ENCODE measurements at places on chromosomes 11 and 22.

DNA sequence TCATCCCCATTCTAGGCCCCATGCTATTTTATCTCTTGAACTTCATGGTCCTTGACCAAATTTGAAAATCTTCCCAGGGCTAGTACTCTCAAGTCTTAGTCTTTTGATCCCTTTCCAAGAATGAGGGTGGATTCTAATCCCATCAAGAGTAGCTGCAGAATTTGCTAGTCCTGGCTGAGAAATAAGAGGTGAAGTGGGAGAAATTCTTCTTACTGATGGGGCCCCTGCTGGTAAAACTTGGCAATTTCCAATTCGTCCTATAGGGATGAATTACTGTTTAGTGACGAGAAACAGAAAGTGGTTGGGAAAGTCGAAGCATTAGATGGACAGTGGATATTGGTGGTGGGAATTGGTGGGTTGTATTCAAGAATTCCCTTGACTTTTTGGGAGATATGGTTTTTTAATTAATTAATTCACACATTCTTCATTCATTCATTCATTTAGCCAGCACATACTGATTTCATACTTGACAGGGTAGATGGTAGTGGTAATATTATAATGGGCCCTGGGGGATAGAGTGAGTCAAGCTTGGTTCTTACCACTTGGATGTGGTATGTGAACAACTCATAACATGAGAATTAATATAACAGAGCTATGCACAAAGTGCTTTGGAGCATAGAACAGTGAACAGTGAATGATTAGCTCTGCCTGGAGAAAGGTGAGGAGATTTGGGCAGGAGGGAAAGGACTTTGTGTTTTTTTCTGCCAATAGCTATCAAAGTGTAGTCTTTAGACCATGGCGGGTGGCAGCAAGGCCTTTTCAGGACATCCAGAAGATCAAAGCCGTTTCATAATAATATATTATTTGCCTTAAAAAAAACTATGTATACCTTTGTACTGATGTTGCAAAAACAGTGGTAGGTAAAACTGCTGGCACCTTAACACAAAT is 103.8 kb downstream of the STIM1 start:
- peak; percentile 65 for DNase-seq

DNA sequence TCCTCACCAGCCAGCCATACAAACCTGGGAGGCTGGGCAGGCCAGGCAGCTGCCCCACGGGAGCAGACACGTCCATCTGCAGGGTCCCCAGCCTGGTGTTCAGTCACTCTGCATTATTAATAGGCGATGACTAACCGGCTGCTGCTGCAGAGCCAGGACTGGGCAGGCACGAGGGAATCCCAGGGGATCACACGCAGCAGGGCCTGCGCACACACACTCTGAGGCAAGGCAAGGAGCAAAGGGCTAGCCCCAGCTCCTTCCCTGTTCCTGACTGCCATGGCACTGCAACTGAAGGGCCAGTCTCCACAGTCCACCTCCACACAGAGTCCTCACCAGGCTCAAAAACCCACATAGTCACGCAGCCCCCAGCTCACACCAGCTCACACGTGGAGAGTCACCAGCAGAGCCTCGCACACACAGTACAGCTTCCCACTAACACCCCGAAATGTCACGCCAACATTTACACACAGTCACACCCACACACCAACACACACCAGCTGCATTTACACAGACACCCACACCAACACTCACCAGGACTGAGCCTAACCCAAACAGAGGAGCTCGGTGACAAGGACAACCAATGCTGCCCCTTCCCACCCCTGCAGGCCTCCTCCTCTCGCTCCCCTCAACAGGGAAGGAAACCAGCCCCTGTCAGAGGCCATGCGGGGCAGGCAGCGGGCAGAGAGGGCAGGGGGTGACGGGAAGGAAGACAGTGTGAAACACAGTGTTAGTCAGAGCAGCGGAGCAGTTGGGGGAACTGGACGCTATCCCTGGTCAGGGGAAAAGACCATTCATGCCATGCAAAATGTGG is 47.3 kb downstream of the NRXN2 start:
- peak; percentile 21 for DNase-seq

DNA sequence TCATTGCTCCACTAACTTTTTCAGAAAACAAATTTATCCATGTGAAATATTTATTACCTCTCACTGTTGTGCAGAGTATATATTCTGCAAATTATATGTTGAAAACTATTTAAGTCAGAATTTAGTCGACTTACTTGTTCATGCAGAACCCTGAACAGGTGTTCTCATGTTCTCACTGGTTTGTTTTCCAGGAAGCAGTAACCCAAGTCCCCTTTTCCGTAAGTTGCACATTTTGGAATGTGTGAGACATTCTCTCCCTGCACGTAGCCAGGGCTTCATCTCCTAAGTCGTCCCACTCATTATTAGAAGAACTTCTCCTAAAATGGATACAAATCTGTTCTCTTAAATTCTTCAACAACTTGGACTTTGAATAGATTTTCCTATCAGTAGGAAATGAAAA is 524.9 kb downstream of the CNTN5 start:
- DNase-seq: no peak

DNA sequence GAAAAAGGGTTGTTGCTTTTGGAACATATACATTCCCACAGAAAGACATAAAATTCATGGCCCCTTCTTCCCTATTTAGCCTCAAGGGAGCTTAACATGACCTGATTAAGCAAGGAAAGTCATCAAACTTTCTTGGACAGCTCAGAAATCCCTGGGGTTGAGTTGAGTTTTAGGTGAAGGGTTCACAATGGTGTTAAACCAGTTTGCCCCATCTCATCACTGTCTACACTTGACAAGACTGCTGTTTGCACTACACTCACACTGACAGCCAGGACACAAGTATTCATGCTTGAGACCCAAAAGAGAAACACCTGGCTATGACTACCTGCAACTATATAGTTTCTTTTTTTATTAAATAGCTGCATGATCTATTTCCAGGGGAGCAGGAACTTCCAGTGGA is 209.8 kb upstream of the TMEM45B start:
- no peak for DNase-seq

GRCh38 chr11:36361472-36361871 is 65.4 kb downstream of the PRR5L start:
- no peak for DNase-seq

- DNase-seq: no peak
Observed at GRCh38 chr22:22934543-22935055, 47.0 kb downstream of the IGLL5 start.

- peak; percentile 88 for DNase-seq
Observed at GRCh38 chr11:79236541-79236971, 204.3 kb downstream of the TENM4 start.

- peak; percentile 63 for DNase-seq
Observed at GRCh38 chr11:34512840-34513681, 533 bp downstream of the ELF5 start.

DNA sequence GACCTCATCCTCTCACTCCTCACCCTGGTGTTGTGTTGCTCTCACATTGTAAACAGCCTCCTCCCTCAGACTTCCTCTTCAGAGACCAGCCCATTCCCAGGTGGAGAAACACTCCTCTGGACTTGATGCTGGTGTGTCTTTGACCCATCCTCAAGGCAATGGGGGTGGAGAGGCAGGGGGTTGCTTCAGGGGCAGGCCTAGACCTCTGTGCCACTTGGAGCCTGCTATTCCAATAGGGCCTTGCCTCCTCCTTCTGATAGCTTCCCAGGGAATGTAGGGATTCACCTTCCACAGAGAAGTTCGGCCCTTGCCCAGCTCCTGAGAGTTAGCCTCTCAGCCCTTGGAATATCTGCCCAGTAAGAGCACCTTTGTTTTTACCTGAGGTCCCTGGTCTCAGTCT is 606.6 kb upstream of the CADM1 start:
- DNase-seq: no peak

DNA sequence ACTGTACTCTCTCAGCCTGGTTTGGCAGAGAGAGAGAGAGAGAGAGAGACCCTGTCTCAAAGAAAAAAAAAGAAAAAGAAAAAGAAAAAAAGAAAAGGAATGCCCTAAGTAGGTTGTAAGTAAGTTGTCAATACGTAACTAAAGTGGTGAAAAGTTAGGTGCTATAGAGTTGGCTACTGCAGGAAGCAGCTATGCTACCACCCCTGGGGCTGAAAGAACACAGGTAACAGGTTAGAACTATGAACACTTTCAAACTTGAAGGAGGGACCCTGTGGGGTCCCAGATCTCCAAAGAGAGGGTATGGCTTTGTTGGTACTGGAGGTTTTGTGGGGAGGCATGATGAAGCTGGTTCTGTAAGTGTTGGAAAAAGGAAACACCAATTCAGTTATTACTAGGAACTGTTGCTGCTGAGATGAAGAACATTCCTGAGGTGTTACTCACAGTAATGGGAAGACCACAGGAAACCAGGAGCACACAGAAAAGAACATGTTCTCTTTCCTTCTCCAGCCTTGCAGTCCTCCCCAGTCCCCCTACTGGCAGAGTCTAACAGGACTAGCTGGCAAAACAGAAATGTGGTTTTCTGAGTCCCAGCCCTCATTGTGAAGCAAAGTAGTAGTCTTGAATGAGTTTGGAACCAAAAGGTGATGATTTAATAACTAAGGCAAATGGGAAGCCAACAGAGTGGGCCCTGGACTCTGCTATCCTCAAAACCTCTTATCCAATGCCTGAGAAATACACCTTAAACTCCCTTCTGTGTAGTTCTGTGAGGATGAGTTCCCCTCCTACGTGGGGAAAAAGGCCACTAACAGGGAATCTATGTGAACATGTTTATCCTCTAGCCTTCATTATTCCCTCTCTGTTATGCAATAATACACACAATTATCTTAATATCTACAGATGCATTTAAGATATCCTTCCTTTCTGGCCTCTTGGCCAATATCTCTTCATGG is 427.0 kb upstream of the DDI1 start:
- peak; percentile 84 for DNase-seq

- no peak for DNase-seq
Observed at GRCh38 chr22:46967445-46968358, 205.3 kb downstream of the TBC1D22A start.

DNA sequence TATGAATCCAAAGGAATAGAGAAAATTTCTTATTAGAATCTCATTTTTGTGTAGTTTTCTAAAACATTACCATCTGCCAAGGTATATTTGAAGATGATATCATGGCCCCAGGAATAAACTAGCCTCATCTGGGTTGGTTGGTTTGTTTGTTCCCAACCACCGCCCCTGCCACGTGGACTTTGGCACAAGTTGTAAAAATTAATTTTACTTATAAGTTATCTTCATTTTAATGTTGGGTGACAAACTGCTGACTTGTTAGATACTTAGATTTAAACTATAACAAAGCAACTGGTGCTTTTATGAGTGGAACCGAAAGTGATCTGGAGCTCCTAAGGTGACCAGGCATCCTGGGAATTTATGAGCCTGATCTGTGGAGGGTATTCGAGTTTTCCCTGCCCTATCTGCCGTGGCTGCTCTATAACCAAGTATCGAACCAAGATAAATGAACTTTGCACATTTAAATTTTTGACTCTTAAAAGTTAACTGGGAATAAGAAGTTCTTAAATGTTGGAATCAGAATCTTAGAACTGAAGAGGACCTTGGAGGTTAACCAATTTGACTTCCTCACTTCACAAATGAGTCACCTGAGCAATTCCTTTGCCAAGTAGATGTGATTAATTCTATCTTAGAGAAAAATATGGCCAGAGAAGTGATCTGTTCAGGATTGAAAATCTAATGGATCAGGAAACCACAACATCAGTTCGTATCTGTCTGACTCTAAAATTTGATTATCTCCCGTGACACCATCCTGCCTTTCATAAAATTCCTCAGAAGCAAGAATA is 129.1 kb upstream of the ARHGAP42 start:
- DNase-seq: peak; percentile 15

- DNase-seq: no peak
Observed at GRCh38 chr11:129224538-129224937, 32.4 kb upstream of the ARHGAP32 start.

GRCh38 chr11:15473954-15474837 is 359.5 kb downstream of the INSC start:
- no peak for DNase-seq

DNA sequence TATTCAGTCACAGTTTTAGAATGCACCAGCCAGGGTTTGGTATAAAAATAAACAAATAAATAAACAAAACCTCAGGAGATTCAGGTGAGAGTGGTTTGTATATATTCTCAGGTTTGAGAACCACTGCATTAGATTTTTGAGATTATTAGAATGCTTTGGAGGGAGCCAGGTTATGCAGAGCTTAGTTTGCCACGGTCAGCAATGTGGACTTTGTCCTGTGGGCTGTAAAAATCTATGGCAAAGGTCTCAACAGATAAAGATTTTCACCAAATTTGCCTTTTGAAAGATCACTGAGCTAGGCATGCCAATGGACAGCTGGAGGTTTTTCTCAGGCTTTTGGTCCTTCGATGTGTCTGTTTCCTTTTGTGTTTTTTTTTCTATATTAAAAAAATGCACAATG is 650.1 kb upstream of the RAG2 start:
- no peak for DNase-seq

GRCh38 chr11:93784935-93785360 is 866 bp downstream of the MED17 start:
- no peak for DNase-seq

- peak; percentile 53 for DNase-seq
Observed at GRCh38 chr22:29457730-29458129, 19.3 kb downstream of the RFPL1 start.

DNA sequence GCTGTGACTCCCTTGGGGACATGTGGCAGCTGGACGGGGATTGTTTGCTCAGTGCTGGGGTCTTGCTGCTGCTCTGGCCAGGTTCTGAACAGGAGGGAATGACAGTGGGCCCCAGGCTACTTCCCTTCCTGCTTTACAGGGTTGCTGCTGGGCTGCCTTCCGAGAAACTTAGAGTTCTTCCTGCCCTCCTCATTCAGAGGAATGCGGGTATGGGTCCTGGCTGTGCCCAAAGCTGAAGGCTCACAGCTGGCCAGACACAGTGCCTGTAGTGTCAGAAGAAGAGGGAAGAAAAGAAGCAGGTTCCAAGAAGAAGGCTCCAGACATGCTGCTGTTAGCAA is 108.3 kb upstream of the PARVA start:
- peak; percentile 74 for DNase-seq

GRCh38 chr11:99887481-99887880 is 799.6 kb upstream of the ARHGAP42 start:
- no peak for DNase-seq
